ENCODE measurements at places on chromosomes 2 and 18.

DNA sequence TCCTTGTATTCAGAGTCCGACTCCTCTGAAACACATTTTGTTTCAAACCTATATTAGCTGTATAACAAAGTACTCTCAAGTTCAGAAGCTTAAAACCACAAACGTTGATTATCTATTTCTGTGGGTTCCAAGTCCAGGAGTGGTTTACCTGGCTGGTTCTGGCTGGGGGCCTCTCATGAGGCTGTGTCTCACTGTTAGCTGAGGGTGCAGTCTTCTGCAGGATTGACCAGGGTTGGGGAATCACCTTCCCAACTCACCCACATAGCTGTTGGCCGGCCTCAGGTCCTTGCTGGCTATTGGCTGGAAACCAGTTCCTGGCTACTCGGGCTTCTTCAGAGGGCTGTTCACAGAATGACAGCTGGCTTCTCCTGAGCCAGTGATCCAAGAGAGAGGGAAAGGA is 18.0 kb upstream of the ATIC start:
- no peak overlapping the region for H3K4me3 ChIP-seq
- no peaks in the 10 kb centered on the region for H3K27me3 ChIP-seq
- H3K4me1 ChIP-seq: no peaks in the 10 kb centered on the region
- no peak overlapping the region for H3K27ac ChIP-seq

GRCh38 chr2:121884511-121884921 is 129.1 kb downstream of the TSN start:
- H3K4me3 ChIP-seq: no peak overlapping the region
- H3K27me3 ChIP-seq: no peaks in the 10 kb centered on the region
- no peaks in the 10 kb centered on the region for H3K4me1 ChIP-seq

- no peaks in the 10 kb centered on the region for H3K4me1 ChIP-seq
- DNase-seq: no peak
- no peaks in the 10 kb centered on the region for H3K36me3 ChIP-seq
- H3K27me3 ChIP-seq: no peaks in the 10 kb centered on the region
- no peak overlapping the region for H3K4me3 ChIP-seq
These were observed 216.9 kb downstream of the BCL11A start for GRCh38 chr2:60336442-60337141.

DNA sequence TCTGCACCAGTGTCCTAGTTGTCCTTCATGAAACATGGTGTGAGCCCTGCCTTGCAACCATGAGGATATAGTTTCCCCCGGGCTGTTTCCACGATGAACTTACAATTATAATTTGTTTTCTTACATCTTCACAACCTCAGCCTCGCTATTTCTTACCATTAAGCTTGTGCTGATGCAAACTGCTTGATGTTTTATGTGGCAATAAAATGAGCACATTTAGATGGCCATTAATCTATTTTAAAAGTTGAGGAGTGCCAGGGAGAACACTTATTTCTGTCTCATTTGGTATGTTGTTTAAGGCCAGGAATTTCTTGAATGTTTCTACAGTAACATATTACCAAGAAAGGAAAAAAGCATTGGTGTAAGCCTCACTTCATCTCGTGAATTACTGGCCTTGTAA is 214.5 kb upstream of the SLC8A1 start:
- no peaks in the 10 kb centered on the region for H3K4me1 ChIP-seq
- no peak overlapping the region for H3K4me3 ChIP-seq
- H3K27me3 ChIP-seq: no peaks in the 10 kb centered on the region
- DNase-seq: no peak
- no peaks in the 10 kb centered on the region for H3K36me3 ChIP-seq

DNA sequence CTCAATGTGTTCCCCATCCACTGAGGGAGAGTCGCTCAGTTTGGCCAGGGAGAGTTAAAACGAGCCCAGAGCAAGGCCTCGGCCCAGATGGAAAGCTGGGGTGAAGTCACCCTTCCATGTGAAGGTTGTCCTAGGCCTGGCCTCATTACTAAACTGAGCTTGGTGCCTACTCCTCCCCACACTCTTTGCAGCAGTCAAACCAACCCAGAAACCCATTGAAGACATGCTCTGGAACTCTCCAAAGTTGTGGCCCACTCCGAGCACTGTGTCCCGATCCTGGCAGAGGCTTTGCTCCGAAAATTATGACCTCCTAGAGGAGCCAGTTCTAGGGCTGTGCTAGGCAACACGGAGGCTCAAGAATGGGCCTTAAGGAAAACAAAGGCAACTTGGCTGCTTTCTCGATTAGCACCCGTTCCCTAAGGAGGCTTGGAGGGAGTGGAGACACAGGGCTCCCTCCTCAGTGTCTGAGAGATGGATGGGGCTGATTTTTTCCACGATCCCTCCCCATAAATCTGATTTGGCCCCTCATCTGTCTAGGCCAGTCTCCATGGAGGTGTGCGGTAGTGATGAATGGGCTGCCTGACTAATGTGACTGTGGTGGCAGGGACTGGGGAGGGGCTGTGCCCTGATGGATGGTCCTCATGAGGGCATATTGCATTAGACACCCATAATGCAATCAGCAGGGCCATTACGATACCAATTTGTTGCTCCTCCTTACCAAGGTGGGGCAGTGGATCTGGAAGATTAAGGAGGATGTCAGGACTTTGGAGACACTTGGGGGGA is 11.7 kb upstream of the CYP26B1 start:
- no peak for DNase-seq
- no peak overlapping the region for H3K4me3 ChIP-seq
- H3K4me1 ChIP-seq: no peaks in the 10 kb centered on the region
- no peaks in the 10 kb centered on the region for H3K36me3 ChIP-seq
- H3K27me3 ChIP-seq: no peaks in the 10 kb centered on the region

- no peak overlapping the region for H3K4me3 ChIP-seq
- no peaks in the 10 kb centered on the region for H3K36me3 ChIP-seq
- DNase-seq: no peak
- no peaks in the 10 kb centered on the region for H3K27me3 ChIP-seq
These were observed 54.6 kb downstream of the DCC start for GRCh38 chr18:52394602-52395001.

DNA sequence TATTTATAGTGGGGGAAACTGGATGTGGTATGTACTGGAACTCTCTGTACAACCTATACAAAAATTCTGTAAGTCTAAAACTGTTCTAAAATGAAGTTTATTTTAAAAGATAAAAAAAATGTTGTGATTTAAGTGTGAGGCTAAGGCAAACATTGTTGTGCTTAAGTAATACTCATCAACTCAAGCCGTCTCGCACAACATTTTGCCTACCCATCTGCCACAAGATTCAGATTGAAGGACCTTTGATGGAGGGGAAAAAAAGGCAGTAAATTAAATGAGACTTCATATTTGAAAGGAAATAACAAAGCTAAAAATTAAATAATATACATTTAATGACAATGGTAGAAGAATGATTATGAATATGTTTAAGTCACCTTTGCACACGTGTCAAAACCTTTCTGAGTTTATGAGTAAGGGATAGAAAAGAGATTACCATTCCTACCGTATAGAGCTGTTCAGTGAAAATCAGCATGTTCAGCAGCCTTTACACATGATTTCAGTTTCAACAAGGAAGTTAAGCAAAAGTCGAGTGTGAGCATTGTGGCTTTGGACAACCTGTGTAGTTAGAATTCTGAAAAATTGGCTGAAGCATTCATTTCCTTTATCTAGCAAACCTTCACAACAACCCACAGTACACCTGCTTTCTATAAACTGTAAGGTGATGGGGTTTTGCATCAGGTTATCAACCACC is 499.3 kb downstream of the IRS1 start:
- H3K4me1 ChIP-seq: no peaks in the 10 kb centered on the region
- no peak overlapping the region for H3K4me3 ChIP-seq
- H3K36me3 ChIP-seq: no peaks in the 10 kb centered on the region
- H3K27ac ChIP-seq: no peak overlapping the region

GRCh38 chr2:241555711-241556110 is 2.8 kb upstream of the BOK start:
- H3K36me3 ChIP-seq: no peaks in the 10 kb centered on the region
- no peak for DNase-seq
- peaks cover 2% of the 10 kb centered on the region for H3K4me1 ChIP-seq
- H3K27ac ChIP-seq: no peak overlapping the region
- no peak overlapping the region for H3K4me3 ChIP-seq
- no peaks in the 10 kb centered on the region for H3K27me3 ChIP-seq

DNA sequence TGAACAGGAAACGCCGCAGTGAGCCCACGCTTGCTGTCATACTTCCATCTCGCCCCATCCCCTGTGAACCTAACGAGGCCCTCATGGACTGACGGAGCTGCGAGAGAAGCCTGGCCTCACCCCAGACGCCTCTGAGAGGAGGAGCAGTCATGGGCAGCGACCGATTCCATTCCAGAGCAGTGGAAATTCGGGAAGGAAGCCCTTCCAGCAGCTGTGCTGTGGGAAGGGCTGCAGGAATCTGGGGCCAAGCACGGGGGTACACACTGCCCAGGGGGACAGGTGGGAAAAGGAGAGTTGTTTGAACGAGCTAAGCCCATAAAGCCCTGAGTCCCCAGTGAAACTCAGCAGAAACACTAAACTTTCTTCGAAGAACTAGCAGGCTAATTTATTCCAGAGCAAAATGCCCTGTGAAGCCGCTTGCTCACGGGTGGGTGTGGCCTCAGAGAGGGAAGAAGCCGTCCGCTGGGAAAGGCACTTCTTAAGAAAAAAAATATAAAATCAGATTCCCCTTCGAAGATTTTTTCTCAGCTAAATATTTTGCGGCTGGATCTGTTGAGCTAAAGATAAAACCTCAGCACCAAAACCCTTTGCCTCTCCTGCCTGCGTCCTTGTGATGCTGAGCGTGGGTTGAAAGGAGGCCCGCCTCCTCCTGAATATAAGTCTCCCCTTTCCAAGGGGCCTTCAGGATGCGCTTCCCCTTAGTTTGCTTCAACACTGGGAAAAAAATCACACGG is 38.2 kb downstream of the ANKMY1 start:
- H3K4me3 ChIP-seq: peak overlapping the region; percentile 38
- H3K27me3 ChIP-seq: no peaks in the 10 kb centered on the region
- DNase-seq: no peak
- peaks cover 3% of the 10 kb centered on the region for H3K36me3 ChIP-seq

All from iPS DF 6.9 (cell line).